ENCODE measurements at places on chromosomes 2 and 18. TPM values are rescaled to one million over a fixed set of nuclear protein-coding genes. Genes with fewer than 3 reads are reported as not detected.
A peak's percentile ranks its signal among the peaks of the same experiment; 100 is the strongest.

GRCh38 chr18:21444465-21445212, 155.9 kb downstream of the ESCO1 start:
- H3K27ac ChIP-seq, result no peak overlapping the region
- H3K4me3 ChIP-seq, result no peak overlapping the region
- H3K27me3 ChIP-seq, result no peaks in the 10 kb centered on the region
- DNase-seq, result peak; percentile 36

GRCh38 chr2:57434441-57434840, 612.2 kb upstream of the VRK2 start:
- no peaks in the 10 kb centered on the region for H3K27me3 ChIP-seq
- no peaks in the 10 kb centered on the region for H3K36me3 ChIP-seq
- no peak overlapping the region for H3K27ac ChIP-seq
- DNase-seq, result no peak
- H3K4me3 ChIP-seq, result no peak overlapping the region
- no peaks in the 10 kb centered on the region for H3K4me1 ChIP-seq

The POTEI gene
- 0.92 TPM for total RNA-seq

GRCh38 chr2:188577231-188577630, 285.6 kb downstream of the GULP1 start:
- no peak for DNase-seq
- no peak overlapping the region for H3K27ac ChIP-seq
- H3K27me3 ChIP-seq, result no peaks in the 10 kb centered on the region
- no peak overlapping the region for H3K4me3 ChIP-seq
- H3K36me3 ChIP-seq, result no peaks in the 10 kb centered on the region
- no peaks in the 10 kb centered on the region for H3K4me1 ChIP-seq

The PCARE gene
- not detected for total RNA-seq

GRCh38 chr18:40259115-40259835, 1695.8 kb upstream of the PIK3C3 start:
- H3K4me1 ChIP-seq, result no peaks in the 10 kb centered on the region
- H3K27me3 ChIP-seq, result no peaks in the 10 kb centered on the region
- no peaks in the 10 kb centered on the region for H3K36me3 ChIP-seq
- no peak overlapping the region for H3K4me3 ChIP-seq

- DNase-seq, result no peak
- no peaks in the 10 kb centered on the region for H3K4me1 ChIP-seq
- no peaks in the 10 kb centered on the region for H3K36me3 ChIP-seq
- H3K27me3 ChIP-seq, result no peaks in the 10 kb centered on the region
- no peak overlapping the region for H3K27ac ChIP-seq
Observed at GRCh38 chr18:58447402-58448095, 181.3 kb downstream of the ALPK2 start.

- H3K27me3 ChIP-seq, result no peaks in the 10 kb centered on the region
- no peak overlapping the region for H3K27ac ChIP-seq
- H3K4me3 ChIP-seq, result no peak overlapping the region
- no peaks in the 10 kb centered on the region for H3K36me3 ChIP-seq
- DNase-seq, result no peak
Observed at GRCh38 chr2:79782576-79783452, 270.0 kb downstream of the CTNNA2 start.

DNA sequence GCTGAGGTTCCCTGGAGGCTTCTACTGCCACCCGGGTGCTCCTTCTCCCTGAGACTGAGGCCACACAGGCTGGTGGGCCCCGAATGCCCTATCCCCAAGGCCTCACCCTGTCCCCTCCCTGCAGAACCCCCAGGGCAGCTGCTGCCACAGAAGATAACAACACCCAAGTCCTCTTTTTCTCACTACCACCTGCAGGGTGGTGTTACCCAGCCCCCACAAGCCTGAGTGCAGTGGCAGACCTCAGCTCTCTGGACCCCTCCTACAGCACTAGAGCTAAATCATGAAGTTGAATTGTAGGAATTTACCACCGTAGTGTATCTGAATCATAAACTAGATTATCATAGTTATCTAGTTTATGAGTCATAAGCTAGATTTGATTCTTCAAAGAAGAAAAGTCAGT, 7.3 kb upstream of the CENPA start:
- H3K4me1 ChIP-seq, result peaks cover 5% of the 10 kb centered on the region
- H3K27ac ChIP-seq, result no peak overlapping the region
- H3K27me3 ChIP-seq, result no peaks in the 10 kb centered on the region
- H3K4me3 ChIP-seq, result no peak overlapping the region
- peaks cover 5% of the 10 kb centered on the region for H3K36me3 ChIP-seq

GRCh38 chr2:181399027-181399426, 58.2 kb upstream of the ITGA4 start:
- H3K27me3 ChIP-seq, result no peaks in the 10 kb centered on the region
- DNase-seq, result no peak

- H3K4me1 ChIP-seq, result peaks cover 21% of the 10 kb centered on the region
- peak; percentile 77 for DNase-seq
- no peaks in the 10 kb centered on the region for H3K36me3 ChIP-seq
- no peaks in the 10 kb centered on the region for H3K27me3 ChIP-seq
- H3K27ac ChIP-seq, result peak overlapping the region; percentile 60
- no peak overlapping the region for H3K4me3 ChIP-seq
Observed at GRCh38 chr2:202339071-202339870, 36.9 kb upstream of the BMPR2 start.

The EHD3 gene
- 2.6 TPM for total RNA-seq

DNA sequence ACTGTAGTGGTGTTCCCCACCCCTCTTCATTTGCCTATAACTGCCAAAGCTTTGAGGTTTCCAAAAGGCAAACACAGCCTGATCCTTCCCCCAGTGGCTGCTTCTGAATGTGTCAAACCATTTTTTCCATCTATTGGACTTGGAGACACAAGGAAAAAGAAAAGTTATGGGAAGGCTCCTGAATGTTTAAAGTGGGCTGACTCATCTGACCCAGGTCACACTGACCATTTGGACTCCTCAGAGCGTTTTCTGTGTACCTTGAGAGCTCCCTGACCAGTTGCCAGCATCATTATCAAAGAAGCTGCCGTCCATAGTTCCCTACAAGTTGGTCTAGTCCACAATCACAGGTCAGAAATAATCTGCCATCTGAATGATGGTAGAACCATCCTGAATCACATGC, 123.4 kb upstream of the COL3A1 start:
- H3K27ac ChIP-seq, result no peak overlapping the region
- no peaks in the 10 kb centered on the region for H3K27me3 ChIP-seq
- H3K4me3 ChIP-seq, result no peak overlapping the region
- no peaks in the 10 kb centered on the region for H3K4me1 ChIP-seq

DNA sequence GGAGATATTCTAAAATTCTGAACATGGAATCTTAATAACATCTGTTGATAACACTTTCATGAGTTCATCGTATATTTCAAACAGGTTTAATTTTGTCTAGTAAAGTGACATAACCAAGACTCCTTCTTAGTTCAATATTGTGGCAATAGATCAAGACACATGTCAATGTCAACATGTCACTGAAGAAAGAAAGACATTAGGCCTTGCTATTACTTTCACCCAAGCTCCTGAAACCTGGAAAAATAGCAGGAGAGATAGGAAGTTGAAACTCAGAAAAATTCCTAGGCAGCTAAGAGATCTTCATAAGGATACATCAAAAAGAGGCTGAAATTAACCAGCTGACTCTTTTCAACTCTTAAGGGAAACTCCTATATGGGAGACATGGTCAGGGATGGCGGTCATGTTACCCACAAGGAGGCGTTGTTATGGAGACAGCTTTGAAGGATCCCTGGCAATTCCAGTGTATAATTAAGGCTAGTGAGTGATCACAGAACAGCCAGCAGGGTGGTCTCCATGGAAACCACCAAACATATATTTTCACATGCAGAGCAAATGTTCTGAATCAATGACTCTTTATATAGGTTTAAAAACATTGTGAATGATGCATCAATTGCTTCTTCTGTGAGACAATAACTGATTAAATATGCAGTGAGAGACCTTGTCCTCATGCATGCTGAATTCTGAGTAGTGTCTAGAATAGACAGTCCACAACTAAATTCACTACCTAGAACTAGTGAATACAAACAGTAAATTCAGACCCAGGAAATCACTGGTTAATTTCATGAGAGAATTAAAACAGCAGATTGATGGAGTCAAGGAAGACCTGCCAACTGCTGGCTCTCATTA, 115.3 kb upstream of the RIOK3 start:
- H3K36me3 ChIP-seq, result no peaks in the 10 kb centered on the region
- H3K4me1 ChIP-seq, result no peaks in the 10 kb centered on the region
- DNase-seq, result no peak
- H3K27ac ChIP-seq, result no peak overlapping the region
- no peaks in the 10 kb centered on the region for H3K27me3 ChIP-seq

DNA sequence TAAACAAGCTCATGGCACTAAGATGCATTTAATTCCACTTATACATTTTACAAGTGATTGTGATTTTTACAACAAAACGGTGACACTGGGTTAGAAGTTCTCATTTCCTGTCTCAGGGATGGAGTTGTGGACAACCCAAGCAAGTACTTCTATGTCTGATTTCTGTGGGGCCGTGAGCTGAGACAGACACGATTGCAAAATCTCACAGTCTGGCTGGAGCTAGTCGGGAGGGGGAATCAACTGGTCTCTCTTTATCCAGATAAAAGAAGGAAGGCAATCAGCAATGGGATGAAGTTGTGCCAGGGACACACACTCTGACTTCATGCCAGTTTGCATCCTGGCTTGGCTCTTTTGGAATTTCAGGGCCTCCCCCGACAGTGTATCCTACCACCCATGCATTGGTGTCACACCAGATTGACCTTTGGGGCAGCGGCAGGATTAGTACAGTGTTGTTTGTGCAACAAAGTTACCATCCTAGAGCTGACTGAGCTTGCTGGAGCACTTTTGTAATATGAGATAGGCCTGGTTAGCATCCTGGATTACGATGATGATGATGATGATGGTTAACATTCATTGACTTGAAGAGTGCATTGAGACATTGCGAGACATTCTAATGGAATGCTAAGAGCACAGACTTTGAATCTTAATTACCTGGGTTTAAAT, 98.8 kb downstream of the CTAGE1 start:
- H3K36me3 ChIP-seq, result no peaks in the 10 kb centered on the region
- H3K4me1 ChIP-seq, result no peaks in the 10 kb centered on the region
- DNase-seq, result no peak
- no peak overlapping the region for H3K4me3 ChIP-seq
- no peaks in the 10 kb centered on the region for H3K27me3 ChIP-seq
- H3K27ac ChIP-seq, result no peak overlapping the region

Measured in Panc1 (cell line).